GM18507 (cell line): ENCODE measurements at places on chromosomes 6 and 20.

GRCh38 chr6:24738741-24739140, 19.8 kb upstream of the C6orf62 start:
- DNase-seq = no peak

- DNase-seq = no peak
Measured at GRCh38 chr6:48664826-48665225, 553.8 kb upstream of the PTCHD4 start.

DNA sequence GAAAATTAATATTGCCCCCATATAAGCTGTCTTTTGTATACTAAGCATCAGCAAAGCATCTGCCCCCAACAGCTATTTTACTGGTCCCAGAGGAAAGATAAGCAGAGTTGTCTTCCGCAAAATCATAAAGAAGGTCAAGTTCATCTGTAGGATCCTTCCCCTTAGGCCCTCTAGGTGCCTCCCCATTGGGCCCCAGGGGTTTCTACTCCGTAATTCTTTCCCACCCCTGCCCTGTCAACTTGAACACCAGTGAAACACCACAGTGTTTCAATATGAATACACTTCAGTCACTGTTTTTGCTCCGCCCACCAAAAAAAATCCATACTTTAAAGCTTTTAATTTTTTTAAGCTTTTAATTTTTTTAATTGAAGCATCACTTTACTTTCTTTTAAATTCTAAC, 159.2 kb downstream of the ATXN1 start:
- DNase-seq = peak; percentile 62

- DNase-seq = no peak
Measured at GRCh38 chr6:150001295-150002008, 23.9 kb downstream of the RAET1L start.

- DNase-seq = no peak
Measured at GRCh38 chr6:2641044-2641725, 109.5 kb downstream of the MYLK4 start.

DNA sequence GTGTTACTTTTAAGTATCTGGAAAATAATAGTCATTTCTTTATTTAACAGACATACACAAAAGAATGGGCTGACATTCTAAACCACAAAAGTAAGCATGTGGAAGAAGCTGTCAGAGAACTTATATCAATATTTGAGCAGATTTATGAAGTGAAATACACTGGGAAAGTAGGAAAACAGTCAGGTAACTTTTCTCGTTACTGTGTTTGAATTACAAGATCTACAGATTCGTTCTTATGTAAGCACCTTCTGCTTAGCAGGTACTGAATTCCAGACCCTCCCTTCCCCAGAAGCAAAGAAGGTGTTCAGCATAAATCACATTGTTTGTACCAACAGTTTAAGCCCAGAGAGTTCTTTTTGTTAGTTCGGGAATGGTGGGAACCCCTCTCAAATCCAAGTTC, 88.0 kb downstream of the DNAH8 start:
- DNase-seq = no peak

- no peak for DNase-seq
Measured at GRCh38 chr6:30175765-30176164, 12.4 kb downstream of the TRIM15 start.

GRCh38 chr6:106370639-106371038, 10.1 kb downstream of the CRYBG1 start:
- DNase-seq = no peak

DNA sequence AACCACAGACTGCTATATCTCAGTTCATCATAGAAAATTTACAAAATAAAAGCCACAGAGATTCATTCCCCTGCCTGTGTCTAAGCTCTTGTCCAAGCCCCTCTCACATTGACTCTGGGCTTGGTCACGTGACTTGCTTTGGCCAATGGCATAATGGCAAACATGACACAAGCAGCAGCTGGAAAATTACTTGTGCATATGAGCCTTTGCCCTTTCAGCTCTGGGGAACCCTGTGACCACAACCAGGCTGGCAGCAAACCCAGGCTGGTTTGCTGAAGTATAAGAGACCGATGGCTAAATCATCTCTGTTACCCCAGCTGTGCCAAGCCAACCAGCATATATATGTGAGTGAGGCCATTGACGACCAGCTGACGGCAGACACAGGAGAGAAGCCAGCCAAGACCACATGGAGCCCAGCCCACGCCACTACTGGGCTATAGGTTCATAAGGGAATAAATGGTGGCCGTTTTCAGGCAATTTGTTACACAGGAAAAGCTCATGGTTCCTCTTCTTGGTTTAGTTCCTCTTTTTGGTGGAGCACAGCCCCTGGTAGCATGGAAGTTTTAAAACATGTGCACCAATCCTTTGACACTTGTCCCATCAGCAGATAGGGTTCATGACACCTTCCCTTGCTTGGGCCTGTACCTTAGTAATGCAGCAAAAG, 31.8 kb upstream of the RSPO4 start:
- DNase-seq = no peak

DNA sequence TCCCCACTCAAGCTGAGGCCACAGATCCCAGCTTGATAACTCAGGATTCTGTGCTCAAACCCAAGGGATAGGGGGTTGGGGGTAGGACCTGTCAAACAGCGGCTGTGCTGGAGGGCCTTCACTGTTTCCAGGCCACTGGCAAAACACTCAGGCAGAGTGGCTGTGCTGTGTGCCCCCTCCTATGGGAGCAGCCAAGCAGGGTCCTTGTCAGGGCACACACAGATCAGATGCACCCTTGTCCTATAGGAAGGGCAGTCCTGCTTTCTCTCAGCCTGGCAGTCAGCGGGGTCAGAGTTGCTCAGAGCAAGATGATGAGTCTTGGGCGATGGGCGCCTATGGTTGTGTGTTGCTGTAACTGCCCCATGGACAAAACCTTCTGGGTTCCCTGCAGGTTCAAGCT, 554.8 kb downstream of the TBC1D32 start:
- no peak for DNase-seq

DNA sequence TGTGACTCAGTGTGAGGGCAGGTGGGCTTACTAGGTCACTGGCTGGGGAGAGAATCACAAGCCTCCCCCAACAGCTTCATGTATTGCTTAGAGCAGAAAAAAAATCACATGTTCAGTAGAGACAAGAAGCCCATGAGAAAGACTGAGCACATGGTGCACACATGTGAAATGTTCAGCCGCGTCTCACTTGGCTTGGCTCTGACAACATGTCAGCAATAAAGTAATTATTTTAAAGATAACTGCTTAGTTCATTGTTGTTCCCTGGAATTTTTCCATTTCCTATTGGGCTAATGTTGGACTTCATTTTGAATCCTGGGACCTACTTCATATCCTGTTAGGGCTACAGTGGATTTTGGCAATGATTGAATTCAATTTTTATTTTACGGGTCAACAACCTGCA, 222.6 kb downstream of the C6orf118 start:
- DNase-seq = no peak

DNA sequence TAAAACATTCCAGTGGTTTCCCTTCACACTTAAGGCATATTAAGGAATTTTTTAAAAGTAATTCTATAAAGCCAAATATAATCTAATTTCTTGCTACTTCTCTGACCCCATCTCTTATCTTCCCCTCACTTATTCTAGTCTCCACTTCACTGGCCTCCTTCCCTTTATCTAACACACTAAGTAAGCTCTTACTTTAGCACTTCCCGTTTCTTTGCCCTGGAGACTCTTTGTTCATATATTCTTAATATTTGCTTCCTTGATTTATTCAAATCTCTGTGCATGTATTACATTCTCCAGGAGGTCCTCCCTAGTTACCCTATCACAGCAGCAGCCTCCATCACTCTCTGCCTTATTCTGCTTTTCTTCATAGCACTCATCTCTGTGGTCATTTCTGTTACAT, 20.3 kb downstream of the GTPBP2 start:
- DNase-seq = no peak

- DNase-seq = no peak
Measured at GRCh38 chr6:23243854-23244253, 674.5 kb downstream of the HDGFL1 start.

GRCh38 chr20:57568088-57568896, 7.4 kb downstream of the PCK1 start:
- no peak for DNase-seq

DNA sequence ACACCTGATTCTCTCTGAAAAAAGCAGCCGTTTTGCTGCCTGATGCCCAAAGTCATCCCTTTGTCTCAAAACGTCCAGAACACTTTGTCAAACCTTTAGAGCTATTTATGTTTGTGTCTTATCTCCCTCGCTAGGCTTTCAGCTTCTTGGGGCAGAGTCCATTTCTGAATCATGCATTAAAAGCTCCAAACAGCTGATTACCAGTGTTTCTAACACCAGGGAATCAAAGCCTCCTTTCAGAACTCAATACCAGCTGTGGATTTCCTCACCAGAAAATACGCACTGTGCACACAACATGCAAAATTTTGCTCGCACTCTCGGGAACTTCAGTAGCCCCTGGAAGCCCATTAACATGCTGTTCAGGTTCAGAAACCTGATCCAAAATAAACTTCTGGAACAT, 333.3 kb downstream of the HACE1 start:
- no peak for DNase-seq

DNA sequence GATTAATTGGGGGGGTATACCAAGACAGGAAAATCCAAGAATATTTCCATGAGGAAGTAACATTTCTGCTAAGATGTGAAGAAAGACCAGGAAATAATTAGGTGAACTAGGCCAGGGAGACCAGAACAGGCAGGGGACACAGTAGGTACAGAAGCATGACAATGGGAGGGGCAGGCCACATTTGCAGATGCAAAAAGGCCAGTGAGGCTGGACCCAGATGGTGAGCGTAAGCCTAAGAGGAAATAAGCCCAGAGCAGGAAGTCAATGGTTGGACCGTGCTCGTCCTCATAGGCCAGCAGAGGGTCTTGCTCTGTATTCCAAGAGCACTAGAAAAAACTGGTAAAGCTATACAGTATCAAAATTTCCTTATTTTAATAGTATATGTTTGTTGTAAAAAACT, 9.4 kb downstream of the CEP162 start:
- no peak for DNase-seq

- DNase-seq = no peak
Measured at GRCh38 chr20:32523613-32524213, 61.4 kb downstream of the NOL4L start.

GRCh38 chr6:41278699-41279405, 7.6 kb downstream of the TREM1 start:
- no peak for DNase-seq

- no peak for DNase-seq
Measured at GRCh38 chr20:36717657-36718056, 28.2 kb downstream of the NDRG3 start.

DNA sequence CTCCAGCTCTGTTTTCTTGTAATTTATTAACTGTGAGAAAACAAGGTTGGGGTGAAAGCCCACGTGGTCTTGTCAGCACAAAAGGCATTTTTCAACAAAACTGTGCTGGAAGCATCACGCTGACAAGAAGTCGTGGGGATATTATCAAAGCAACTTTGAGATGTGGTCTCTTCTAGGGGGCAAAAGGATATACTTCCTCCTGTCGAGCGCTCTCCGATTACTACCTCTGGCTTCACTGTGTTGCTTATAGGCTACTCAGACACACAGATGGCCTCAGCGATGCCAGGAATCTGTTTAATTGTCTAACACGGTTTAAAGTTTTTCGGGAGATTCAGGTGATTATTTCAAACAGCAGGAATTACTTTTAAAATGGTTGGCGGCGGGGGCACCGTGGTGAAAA, 275.9 kb upstream of the SOX4 start:
- no peak for DNase-seq

- no peak for DNase-seq
Measured at GRCh38 chr20:17999566-17999965, 30.7 kb downstream of the MGME1 start.

GRCh38 chr6:159966339-159966738, 2.5 kb upstream of the IGF2R start:
- DNase-seq = no peak

GRCh38 chr20:931401-931800, 15.3 kb upstream of the ANGPT4 start:
- no peak for DNase-seq

DNA sequence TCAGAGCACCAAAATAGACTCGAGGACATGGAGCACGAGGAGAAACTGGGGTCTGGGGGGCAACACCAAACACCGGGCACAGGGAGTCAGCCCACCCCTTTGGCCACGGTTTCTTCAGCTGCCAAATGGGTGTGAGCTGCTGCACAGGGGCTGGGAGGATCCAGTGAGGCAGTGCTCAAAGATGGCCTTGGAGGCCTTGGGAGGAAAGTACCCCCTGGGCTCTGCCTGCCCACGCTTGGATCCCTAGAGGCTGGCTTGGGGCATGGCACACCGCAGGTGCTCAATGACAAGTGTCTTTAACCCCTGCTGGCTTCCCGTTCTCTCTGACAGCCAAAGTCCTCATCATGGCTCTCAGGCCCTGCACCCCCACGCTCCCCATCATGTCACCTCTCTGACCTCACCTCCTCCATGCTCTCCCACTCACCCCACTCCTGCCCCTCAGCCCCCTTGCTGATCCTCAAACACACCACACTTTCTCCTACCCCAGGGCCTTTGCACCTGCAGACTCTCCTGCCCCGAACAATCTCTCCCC, 190.3 kb downstream of the ANKRD60 start:
- no peak for DNase-seq

GRCh38 chr20:47677635-47678453, 107.4 kb downstream of the SULF2 start:
- DNase-seq = peak; percentile 63

DNA sequence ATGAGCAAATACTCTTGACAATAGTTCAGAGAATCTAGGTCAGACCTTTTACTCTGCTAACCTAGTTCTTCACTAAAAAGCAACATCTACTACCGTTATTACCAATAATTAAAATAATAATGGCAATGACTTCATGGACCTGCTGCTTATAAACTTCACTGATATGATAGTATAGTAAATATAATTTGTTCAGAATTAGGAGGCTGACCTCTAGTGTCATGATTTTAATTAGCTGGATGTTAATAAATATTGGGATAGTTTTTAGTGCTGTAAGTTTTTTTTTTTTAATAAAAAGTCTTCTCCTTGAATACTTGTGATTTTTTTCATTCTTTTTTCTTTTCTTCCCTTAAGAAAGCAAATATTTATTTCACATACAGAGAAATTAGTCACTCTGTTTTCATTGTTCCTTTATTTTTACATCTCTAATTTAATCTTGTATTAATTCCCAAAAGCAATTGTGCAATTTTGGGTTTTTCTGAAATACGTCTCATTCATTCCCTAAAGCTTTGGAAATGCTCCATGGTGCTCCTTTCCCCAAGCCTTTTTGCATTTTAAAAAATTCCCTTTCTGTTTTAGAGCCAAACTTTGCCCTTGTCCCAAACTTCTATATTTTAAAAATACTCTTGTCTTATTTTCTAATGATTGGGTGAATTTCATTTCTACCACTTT, 46.6 kb upstream of the UST start:
- DNase-seq = no peak

DNA sequence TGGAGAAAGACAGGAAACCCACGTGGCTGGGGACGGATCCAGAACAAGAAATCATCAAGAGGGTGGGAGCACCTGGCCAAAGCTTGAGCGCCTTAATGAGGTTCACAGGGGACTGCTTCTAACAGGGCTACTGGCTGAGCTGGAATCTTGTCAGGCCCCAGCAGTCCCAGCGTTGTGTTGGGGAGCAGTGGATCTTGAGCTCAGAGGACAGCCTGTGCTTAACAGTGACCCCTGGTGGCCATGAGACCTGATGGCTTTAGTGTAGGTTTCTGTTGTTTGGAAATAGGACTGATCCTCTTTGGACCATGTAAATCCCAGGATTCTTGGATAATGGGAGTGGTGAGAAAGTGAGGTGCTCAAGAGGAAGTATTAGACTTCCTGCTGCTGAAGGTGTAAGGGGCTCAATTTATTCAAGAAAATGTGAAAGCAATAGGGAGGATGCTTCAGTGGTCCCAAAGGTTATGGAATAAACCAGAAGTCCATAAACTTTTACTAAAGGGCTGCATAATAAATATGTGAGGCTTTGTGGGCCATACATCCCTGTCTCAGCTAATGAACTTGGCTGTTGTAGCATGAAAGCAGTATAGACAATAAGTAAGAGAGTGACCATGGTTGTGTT, 216.2 kb downstream of the NFATC2 start:
- no peak for DNase-seq
